ENCODE measurements at places on chromosomes 4 and X. TPM values are rescaled to one million over a fixed set of nuclear protein-coding genes. Genes with fewer than 3 reads are reported as not detected.

DNA sequence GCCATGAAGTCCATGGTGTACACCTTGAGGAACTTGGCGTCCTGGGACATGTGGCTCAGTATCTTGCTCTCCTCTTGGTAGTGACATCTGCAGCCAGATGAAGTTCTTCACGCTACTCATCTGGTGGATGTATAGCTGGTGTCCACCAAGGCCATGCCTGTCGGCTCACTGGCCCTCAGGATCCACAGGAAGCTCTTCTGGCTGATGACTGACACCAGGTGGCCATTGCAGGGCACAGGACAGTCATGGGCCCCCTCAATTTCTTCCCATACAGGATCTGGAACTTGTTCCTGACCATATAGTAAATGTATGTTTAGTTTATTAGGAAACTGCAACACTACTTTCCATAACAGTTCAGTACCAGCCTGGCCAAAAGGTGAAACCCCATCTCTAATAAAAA lies 10.3 kb upstream of the CLCN5 start:
- no peaks in the 10 kb centered on the region for H3K4me1 ChIP-seq
- DNase-seq, result no peak
- no peaks in the 10 kb centered on the region for H3K27me3 ChIP-seq
- no peaks in the 10 kb centered on the region for H3K36me3 ChIP-seq
- H3K4me3 ChIP-seq, result no peak overlapping the region

DNA sequence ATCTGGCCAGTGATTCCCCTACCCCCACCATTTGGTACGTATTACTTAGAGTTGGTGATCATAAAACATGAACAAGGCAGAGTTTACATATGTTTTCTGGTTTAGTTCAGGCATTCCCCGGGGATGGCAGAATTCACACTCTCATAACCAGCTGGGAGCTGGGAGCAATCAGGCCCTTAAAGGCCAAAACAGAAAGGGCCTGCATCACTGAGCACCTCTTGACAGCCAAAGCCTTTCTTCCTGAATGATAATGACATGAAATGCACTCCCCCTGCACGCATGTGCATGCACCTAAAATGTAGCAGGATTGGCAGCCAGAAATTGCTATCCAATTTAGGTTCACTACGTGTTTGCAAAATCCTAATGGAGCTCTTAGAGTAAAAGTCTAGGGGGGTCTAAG lies 235.4 kb downstream of the GPC3 start:
- no peak for DNase-seq
- H3K4me1 ChIP-seq, result peaks cover 18% of the 10 kb centered on the region
- H3K36me3 ChIP-seq, result no peaks in the 10 kb centered on the region
- H3K4me3 ChIP-seq, result no peak overlapping the region
- no peaks in the 10 kb centered on the region for H3K27me3 ChIP-seq

DNA sequence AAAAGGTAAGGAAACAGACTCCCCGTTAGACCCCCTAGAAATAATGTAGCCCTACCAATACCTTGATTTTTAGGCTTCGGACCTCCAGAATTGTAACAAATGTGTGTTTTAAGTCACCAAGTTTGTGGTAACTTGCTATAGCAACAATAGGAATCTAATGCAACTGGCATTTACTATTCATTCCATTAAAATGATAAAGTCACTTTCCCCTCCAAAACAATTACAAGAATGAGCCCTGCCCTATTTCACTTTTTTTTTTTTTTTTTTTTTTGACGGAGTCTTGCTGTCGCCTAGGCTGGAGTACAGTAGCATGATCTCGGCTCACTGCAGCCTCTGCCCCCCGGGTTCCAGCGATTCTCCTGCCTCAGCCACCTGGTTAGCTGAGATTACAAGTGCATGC lies 3.5 kb upstream of the DDX60L start:
- H3K36me3 ChIP-seq, result no peaks in the 10 kb centered on the region
- DNase-seq, result no peak
- no peak overlapping the region for H3K4me3 ChIP-seq
- peaks cover 32% of the 10 kb centered on the region for H3K4me1 ChIP-seq

GRCh38 chr4:86939729-86940575 lies 5.1 kb downstream of the AFF1 start:
- peaks cover 68% of the 10 kb centered on the region for H3K4me1 ChIP-seq
- H3K36me3 ChIP-seq, result no peaks in the 10 kb centered on the region
- H3K27me3 ChIP-seq, result no peaks in the 10 kb centered on the region
- peak overlapping the region; percentile 28 for H3K27ac ChIP-seq
- no peak overlapping the region for H3K4me3 ChIP-seq

The FGG gene
- not detected for total RNA-seq

DNA sequence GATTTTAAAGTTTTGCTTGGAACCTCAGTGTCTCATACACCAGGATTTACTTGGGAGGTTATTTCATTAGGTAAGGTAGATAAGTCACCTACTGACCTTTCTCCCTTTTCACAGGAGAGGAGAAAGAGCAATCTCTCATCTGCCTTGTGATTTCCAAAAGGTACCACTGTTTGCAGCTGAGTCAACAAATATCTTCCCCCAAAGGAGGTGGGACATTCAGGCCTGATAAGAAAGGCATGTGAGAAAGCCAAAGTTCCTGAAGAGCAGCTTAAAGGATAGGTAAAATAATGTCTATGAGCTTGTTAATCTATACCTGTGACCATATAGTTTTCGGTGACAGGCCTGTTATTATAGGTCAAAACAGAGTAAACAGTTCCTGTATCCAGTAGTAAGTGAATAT lies 45.0 kb downstream of the FAM47B start:
- no peak overlapping the region for H3K27ac ChIP-seq
- DNase-seq, result no peak
- no peak overlapping the region for H3K4me3 ChIP-seq
- H3K36me3 ChIP-seq, result no peaks in the 10 kb centered on the region

The UGT2A2 gene
- total RNA-seq, result not detected

DNA sequence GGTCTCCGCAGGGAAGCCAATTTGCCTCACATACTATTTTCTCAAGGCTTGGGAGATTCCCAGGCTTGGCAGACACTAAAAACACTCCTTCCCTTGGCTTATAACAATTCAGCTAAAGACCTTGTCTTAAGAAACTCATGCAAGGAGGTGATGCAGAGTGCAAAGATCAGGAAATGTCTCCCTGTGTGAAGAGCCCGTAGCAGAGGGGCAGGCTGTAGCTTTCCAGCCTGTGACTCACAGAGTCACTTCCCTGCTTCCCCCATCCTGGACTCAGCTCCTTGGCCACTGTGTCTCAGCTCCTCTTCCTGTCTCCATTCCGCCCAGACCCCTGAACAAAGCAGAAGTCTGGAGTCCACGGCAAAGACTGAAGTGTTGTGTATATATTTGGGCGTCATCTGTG lies 56.1 kb downstream of the KDR start:
- no peaks in the 10 kb centered on the region for H3K4me1 ChIP-seq
- H3K27ac ChIP-seq, result no peak overlapping the region
- H3K4me3 ChIP-seq, result no peak overlapping the region
- no peaks in the 10 kb centered on the region for H3K36me3 ChIP-seq
- DNase-seq, result no peak
- H3K27me3 ChIP-seq, result no peaks in the 10 kb centered on the region

Data from CD4-positive, alpha-beta memory T cell (primary cell).